ENCODE measurements at places on chromosomes 5 and 9. TPM values are rescaled to one million over a fixed set of nuclear protein-coding genes. Genes with fewer than 3 reads are reported as not detected.

- H3K36me3 ChIP-seq, result no peaks in the 10 kb centered on the region
- no peak overlapping the region for H3K4me3 ChIP-seq
- DNase-seq, result no peak
- H3K27ac ChIP-seq, result no peak overlapping the region
- H3K27me3 ChIP-seq, result no peaks in the 10 kb centered on the region
- H3K4me1 ChIP-seq, result no peaks in the 10 kb centered on the region
These were observed 36.8 kb downstream of the SAXO1 start for GRCh38 chr9:18996211-18996610.

GRCh38 chr5:142935014-142935413, 164.8 kb downstream of the ARHGAP26 start:
- H3K4me3 ChIP-seq, result no peak overlapping the region
- no peaks in the 10 kb centered on the region for H3K27me3 ChIP-seq
- no peak overlapping the region for H3K27ac ChIP-seq
- H3K4me1 ChIP-seq, result peaks cover 9% of the 10 kb centered on the region

- peaks cover 35% of the 10 kb centered on the region for H3K36me3 ChIP-seq
- H3K27ac ChIP-seq, result no peak overlapping the region
- no peak overlapping the region for H3K4me3 ChIP-seq
- no peaks in the 10 kb centered on the region for H3K27me3 ChIP-seq
- H3K4me1 ChIP-seq, result peaks cover 5% of the 10 kb centered on the region
- no peak for DNase-seq
These were observed 51.1 kb downstream of the ELL2 start for GRCh38 chr5:95910521-95910920.

DNA sequence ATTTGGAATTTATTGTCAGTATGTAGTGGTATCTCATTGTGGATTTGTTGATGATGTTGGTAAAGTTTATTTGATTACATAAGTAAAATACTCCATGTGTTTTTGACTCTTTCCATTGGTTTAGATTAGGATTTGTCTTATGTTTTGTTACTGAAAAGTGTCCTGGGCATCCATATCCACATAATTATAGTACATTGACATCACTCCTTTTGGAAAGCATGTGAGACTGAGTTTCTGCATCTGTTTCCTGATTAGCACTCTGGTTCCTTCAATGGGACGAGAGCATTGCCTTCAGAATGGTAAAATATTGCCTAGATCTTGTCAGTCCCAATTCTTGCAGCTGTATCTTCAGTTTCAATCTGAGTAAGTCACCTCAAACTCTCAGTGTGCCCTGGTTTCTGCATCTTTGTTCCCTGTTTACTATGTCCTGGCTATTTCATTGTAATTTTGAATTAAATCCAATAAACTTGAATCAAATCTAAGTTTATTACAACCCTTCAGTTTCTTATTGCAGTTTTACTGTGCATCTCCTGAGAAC, 128.1 kb downstream of the FBXO38 start:
- no peaks in the 10 kb centered on the region for H3K36me3 ChIP-seq
- DNase-seq, result no peak
- H3K4me3 ChIP-seq, result no peak overlapping the region
- no peaks in the 10 kb centered on the region for H3K27me3 ChIP-seq

LURAP1L gene
- 0.31 TPM for total RNA-seq

NOXA1 gene
- total RNA-seq, result not detected

DNA sequence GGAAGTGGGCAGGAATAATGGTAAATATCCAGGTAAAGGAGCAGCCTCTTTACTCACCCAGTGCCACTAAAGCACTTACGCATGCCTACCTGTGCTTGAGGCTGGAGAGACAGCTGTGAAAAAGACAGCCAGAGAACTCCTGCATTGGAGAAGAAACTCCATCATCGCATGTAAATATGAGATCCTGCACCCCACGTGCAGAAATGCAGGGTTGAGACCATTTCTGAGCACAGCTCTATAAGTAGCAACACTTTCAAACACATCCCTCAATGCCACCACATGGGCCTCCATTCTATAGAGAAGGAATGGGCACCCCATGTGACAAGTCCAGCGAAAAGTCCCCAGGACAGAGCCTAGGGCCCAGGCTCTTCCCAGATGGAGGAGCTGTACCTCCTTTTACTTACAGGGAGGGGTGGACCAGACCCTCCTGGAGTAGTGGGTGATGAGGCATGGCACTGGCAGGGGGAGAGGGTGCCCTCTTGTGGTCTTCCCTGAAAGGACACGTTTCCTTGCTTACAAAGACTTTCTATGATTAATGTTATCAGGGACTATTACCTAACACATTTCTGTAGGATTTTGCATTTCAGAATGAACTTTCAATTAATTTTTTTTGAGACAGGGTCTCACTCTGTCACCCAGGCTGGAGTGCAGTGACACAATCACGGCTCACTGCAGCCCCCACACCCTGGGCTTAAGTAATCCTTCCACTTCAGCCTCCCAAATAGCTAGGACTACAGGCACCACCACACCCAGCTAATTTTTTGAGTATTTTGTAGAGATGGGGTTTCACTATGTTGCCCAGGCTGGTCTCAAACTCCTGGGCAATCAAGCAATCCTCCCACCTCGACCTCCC, 55.3 kb upstream of the IL17B start:
- peaks cover 30% of the 10 kb centered on the region for H3K36me3 ChIP-seq
- DNase-seq, result peak; percentile 86
- H3K27ac ChIP-seq, result no peak overlapping the region
- peaks cover 38% of the 10 kb centered on the region for H3K4me1 ChIP-seq
